ENCODE measurements at places on chromosomes 7 and 10.

DNA sequence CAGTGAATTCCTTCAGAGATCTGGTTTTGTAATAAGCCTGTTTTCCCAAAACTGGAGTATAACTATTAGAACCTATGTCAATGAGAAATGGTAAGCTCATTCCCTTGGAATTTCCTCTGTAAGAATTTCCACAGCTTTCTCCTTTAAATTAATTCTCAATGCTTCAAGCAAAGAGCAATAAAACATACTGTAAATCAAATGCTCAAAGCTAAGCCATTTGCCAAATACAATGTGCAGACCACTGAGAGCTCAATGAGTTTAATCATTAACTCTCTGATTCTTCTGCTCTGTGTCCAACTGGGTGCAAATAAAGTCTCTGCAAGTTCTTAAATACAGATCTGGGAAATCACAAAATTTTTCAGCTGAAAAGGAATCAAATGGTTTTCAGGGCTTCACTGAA lies 227.6 kb upstream of the IMMP2L start:
- no peak for DNase-seq

- no peak for DNase-seq
These were observed 116.6 kb downstream of the NEURL1 start for GRCh38 chr10:103610083-103610472.

- no peak for DNase-seq
These were observed 338.5 kb downstream of the ADARB2 start for GRCh38 chr10:1398626-1399410.

DNA sequence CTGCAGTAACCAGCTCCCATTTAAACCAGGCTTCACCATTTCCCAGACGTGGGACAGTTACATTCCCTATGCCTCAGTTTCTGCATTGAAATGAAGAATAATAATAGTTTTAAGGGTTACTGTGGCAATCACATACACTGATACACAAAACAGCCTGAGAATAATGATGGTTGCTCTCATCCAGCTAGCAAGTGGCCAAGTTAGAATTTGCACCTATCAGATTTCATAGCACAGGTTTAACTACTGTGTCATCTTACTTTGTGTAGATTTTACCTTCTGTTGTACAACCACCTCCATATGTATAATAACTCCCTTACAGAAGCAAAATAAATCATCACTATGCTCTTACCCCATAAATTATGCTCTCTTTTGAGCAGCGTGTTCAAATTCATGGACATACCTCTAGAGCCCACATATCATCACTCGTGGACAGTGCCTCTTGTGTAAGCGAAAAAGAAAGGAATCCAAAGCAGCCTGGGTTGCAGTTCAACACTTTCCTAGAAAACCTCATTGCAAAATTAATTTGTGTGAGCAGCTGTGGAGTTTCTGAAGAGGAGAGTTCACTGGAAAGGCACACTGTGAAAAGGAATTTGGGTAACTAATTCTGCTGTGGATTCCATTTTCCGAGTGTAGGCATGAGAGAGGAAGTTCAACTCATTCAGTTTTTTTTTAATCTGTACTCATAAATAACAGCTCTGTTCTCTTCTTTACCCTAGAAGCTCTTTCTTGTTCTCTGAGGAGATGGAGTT lies 492.5 kb downstream of the ARL4A start:
- DNase-seq = no peak

DNA sequence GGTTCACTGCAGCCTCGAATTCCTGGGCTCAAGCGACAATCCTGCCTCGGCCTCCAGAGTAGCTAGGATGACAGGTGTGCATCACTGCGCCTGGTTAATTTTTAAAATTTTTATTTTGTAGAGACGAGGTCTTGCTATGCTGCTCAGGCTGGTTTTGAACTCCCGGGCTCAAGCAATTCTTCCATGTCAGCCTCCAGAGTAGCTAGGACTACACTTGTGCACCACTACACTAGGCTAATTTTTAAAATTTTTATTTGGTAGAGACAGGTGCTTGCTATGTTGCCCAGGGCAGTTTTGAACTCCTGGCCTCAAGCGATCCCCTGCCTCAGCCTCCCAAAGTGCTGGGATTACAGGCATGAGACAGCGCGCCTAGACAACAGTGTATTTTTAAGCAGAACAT lies 120.5 kb downstream of the SVIL start:
- no peak for DNase-seq

DNA sequence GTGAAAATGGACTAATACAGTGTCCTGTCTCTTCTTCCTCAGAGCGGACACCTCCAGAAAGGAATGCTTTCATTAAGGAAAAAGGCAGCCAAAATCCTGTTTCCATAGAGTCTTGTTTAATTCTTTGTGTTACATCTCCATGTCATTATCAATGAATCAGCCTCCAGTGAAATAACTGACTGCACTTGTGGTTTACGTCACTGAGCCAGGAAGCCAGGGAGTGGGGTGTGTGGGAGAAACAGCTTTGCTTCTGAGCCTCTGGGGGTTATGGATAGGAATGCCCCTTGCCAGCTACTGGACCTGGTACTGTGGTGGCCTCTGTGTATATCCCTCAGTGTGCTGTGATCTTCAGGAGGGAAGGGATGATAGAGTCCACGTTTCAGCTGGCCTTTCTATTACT lies 416.8 kb downstream of the GALNT17 start:
- DNase-seq = peak; percentile 21

GRCh38 chr7:127792528-127793342 lies 140.7 kb downstream of the SND1 start:
- DNase-seq = no peak

GRCh38 chr7:124764051-124764846 lies 1.3 kb downstream of the GPR37 start:
- DNase-seq = no peak

DNA sequence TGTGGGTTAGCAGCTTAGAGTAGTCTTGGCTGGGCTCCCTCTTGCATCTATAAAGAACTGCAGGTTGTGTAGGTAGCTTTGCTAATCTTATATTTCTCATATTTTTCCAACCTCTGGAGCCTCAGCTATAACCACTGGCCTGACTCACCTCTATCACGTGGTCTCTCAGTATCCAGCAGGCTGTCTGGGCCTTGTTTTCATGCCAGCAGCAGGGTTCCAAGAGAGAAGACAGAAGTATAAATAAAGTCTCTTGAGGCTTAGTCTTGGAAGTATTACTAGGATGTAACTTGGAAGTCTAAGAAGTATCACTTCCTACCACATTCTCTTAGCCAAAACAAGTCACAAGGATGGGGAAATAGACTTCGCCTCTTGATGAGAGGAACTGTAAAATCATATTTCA lies 73.3 kb downstream of the WIPF3 start:
- DNase-seq = no peak

DNA sequence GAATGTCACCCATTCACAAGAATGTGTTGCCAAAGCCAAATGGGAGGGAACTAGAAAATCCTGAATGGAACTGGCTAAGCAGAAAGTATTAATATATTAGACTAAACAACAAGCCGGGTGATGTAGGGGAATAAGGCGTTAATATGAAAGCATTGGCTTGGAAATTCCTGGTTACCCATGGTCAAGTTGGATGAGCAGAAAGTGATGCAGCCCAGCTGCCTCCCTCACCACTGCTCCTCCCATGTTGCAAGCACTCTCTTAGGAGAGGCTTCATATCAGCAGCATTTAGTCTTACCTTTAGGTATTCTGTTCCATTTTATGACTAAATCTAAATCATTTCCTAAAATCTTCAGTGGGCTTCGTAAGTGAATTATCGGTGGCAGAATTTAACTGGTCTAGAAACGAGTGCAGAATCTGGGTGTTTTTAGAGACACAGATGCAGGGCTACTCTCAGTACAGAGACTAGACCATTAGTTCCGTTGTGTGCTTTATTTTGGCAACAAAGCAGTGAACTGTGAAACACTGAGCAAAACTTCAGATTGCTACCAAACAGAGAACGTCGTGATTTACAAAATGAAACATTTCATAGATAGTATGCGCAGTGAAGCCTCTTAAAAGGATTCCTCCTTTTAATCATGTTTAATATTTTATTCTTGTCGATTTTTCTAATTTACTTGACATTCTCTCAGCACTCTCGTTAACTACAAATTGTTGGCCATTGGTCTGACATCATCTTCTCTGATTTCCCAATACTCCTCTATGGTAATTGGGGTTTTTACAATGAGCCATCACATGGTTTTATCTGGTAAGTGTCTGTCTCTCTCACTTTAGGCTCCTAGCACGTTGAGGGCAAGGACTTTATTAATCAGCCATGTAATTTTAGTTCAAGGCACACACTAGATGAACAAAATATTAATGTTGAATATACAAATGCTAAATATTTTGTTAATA lies 22.0 kb upstream of the HGF start:
- DNase-seq = no peak

DNA sequence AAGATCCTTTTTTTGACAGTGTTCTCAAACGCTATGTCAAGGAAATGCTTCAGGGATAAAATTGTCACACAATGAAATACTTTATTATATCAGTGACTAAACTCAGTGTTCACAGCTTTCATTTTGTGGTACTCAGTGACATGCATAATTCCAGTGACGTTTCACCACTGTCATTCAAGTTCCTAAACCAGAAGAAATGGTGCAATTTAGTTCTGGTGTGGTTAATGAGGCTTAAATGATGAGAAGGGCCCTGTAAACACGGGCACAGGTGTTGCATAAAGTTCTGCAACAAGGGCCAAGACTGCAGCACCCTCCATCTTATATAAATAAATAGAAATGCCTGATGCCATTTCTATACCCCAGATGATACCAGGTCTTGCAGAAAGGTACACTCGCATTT lies 1247.1 kb downstream of the GATA3 start:
- DNase-seq = no peak

All from putamen (tissue), 1 donor.